SK-N-DZ (cell line): ENCODE measurements at places on chromosomes 7 and 10.

GRCh38 chr10:78867555-78867939, 201.2 kb upstream of the ZMIZ1 start:
- DNase-seq: no peak

DNA sequence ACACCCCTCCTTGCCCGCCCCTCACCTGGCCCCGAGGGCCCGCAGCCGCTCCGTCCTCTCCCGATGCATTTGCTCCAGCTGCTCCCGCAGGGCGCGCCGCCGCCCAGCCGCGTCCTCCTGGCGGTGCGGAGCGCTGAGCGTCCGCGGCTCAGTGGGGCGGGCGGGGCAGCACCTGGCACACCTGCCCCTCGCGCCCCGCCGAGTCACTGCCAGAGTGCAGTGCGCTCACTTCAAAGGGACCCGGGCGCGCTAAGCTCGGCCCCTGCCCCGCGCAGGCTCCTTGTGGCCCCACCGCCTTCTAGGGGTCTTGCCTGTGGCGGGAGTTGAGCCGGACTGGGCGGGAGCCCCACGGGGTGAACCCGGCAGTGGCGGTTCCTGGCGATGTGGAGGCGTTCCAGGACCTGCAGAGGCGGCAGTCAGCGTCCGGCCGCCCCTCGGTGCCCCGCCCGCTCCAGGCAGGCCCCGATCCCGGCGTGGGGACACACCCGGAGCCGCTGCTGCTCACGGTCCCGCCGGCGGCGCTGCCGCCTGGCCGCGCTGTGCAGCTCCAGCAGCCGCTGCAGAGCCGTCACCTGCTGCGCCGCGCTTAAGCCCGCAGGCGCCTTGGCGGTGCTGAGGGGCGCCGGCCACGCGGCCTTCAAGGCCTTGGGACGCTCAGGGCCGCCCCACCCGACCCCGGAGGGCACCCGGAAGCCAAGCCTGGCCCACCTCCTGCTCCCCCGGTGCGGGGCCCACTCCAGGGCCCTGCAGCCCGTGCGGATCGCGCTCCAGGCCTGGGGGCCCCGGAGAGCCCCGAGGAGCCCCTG, 6.7 kb downstream of the ATP6V1F start:
- peak; percentile 59 for DNase-seq

- DNase-seq: no peak
These were observed 345.9 kb downstream of the KIF20B start for GRCh38 chr10:90047243-90047729.

DNA sequence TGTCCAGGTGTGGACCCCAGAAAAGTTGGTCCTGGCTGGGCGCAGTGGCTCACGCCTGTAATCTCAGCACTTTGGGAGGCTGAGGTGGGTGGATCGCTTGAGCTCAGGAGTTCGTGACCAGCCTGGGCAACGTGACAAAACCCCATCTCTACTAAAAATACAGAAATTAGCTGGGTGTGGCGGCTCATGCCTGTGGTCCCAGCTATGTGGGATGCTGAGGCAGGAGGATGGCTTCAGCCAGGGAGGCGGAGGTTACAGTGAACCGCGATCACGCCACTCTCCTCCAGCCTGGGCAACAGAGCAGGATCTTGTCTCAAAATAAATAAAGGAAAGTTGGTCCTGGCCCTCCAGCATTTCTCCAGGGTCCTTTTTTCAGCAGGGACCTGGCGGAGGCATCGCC, 1.4 kb downstream of the NUDT1 start:
- DNase-seq: no peak
